ENCODE measurements at places on chromosomes 1 and 21. TPM values are rescaled to one million over a fixed set of nuclear protein-coding genes. Genes with fewer than 3 reads are reported as not detected.

The SERINC2 gene
- total RNA-seq, result 0.13 TPM

The EPHA2 gene
- not detected for total RNA-seq

The OR2T10 gene
- total RNA-seq, result not detected

The TTC39A gene
- total RNA-seq, result not detected

The IFI44L gene
- 420 TPM for total RNA-seq

The ERICH3 gene
- total RNA-seq, result not detected

The RPE65 gene
- total RNA-seq, result not detected

The NIBAN1 gene
- total RNA-seq, result 71.7 TPM

The PRAMEF1 gene
- total RNA-seq, result not detected

The PPFIA4 gene
- total RNA-seq, result 28.9 TPM

The KIF2C gene
- 105 TPM for total RNA-seq

The UQCRHL gene
- 1.5 TPM for total RNA-seq

The IGSF3 gene
- total RNA-seq, result 0.48 TPM

The S100A9 gene
- total RNA-seq, result not detected

The GJA5 gene
- total RNA-seq, result not detected

The NUDT4B gene
- total RNA-seq, result 0.70 TPM

The CYP4Z1 gene
- not detected for total RNA-seq

The PRELP gene
- not detected for total RNA-seq

The TSTD1 gene
- 56.1 TPM for total RNA-seq

The DPH2 gene
- 19.2 TPM for total RNA-seq

The MYBPHL gene
- not detected for total RNA-seq

The OLIG2 gene
- not detected for total RNA-seq

The FCER1G gene
- 1.3 TPM for total RNA-seq

The C1orf116 gene
- 0.08 TPM for total RNA-seq

The CLDN19 gene
- total RNA-seq, result not detected

The KRTAP13-1 gene
- total RNA-seq, result not detected

The LCE1D gene
- not detected for total RNA-seq

The CCDC28B gene
- 23.5 TPM for total RNA-seq

The POGK gene
- 36.5 TPM for total RNA-seq

The RGSL1 gene
- not detected for total RNA-seq
